ENCODE measurements at places on chromosomes 11 and 22. TPM values are rescaled to one million over a fixed set of nuclear protein-coding genes. Genes with fewer than 3 reads are reported as not detected.

Gene TPBGL
- 0.64 TPM for total RNA-seq

Gene FAM180B
- total RNA-seq: 0.31 TPM

Gene PPP1R14B
- 363 TPM for total RNA-seq

Gene MUC6
- not detected for total RNA-seq

Gene C11orf97
- not detected for total RNA-seq

Gene OLFML1
- not detected for total RNA-seq

Gene PLEKHA7
- total RNA-seq: 21.0 TPM

Gene OR51I2
- total RNA-seq: not detected

Gene MRGPRX3
- total RNA-seq: not detected

Gene PNPLA5
- 5.2 TPM for total RNA-seq

Gene PHLDA2
- 42.8 TPM for total RNA-seq

Gene CKAP5
- 172 TPM for total RNA-seq

Gene OR8D4
- not detected for total RNA-seq

Gene EXPH5
- total RNA-seq: 3.1 TPM

Gene TMA7B
- not detected for total RNA-seq

Gene POTEH
- not detected for total RNA-seq

Gene DDIAS
- total RNA-seq: 18.6 TPM

Gene KCNK4
- total RNA-seq: 0.31 TPM

Gene TENM4
- 4.3 TPM for total RNA-seq

Gene PHETA2
- total RNA-seq: 3.2 TPM

Gene GRK3
- total RNA-seq: 22.8 TPM
